Liver (tissue), 10 donors: ENCODE measurements at places on chromosomes 6 and 20. TPM values are rescaled to one million over a fixed set of nuclear protein-coding genes. Genes with fewer than 3 reads are reported as not detected.

DNA sequence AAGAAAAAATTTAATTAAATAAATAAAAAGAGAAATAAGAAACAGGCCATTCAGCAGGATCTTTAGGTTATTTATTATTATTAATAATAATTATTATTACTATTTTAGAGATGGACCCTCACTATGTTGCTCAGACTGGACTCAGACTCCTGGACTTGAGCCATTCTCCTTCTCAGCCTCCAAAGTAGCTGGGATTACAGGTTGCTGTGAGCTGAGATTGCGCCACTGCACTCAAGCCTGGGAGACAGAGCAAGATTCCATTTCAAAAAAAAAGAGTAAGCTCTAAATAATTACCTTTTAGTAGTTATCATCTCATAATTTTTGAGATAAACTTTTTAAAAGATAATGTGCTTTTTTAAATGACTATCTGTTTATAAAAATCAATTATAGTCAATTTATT, 1102.8 kb upstream of the GJE1 start:
- DNase-seq: no peak

- DNase-seq: peak; percentile 52
These were observed 53.5 kb downstream of the ZDHHC14 start for GRCh38 chr6:157434349-157435033.

DNA sequence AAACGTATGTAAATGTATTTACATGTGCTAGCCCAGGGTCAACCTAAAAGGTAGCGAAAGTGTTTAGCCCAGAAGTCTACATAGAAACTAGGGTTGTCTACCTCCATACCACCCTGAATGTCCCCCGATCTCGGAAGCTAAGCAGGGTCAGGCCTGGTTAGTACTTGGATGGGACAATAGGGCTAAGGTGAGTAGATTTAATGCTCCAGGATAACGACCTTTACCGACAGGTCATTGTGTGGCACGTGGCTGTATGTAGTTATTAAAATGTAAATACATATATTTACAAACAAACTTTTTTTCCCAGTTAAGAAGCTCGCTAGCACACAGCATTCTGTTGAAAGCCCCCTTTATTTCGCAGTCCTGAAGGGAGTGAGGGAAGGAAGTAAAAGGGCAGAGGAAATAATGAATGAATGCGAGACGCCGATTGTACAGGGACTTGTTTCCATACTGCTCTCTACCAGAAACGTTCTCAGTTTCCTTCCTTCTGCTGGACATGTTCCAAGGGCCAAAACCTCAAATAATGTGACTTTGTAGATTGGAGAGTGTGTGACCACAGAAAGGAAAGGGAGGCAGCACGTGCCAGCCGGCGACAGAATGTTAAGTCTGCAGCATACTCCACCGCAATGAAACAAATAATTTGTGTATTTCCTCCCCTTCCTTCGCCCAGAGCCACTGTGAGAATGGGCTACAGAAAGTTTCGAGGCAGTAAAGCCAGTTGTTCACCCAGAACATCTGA, 612 bp downstream of the ADAT2 start:
- peak; percentile 57 for DNase-seq

- DNase-seq: no peak
These were observed 909 bp downstream of the DNAAF9 start for GRCh38 chr20:3406481-3407039.

- DNase-seq: no peak
These were observed 14.4 kb downstream of the PTPRA start for GRCh38 chr20:2887715-2888114.

DNA sequence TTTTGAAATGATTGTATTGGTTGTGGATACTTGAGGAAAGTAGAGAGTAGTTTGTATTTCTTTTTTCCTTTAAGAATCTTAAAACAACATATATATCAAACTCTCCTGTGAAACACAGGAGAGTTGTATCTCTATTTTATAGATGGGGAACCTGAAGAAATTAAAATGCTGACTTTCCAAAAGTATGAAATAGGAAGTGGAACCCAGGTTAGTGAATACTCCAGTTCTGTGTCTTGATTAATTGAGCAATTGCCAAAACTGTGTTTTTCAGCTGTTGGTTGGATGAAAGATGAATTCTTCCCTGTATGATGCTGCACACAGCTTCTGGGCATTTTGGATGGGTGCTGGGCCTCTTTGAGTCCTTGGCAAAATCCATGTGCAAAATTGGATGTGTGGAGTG, 86.3 kb downstream of the ARID1B start:
- DNase-seq: no peak

DNA sequence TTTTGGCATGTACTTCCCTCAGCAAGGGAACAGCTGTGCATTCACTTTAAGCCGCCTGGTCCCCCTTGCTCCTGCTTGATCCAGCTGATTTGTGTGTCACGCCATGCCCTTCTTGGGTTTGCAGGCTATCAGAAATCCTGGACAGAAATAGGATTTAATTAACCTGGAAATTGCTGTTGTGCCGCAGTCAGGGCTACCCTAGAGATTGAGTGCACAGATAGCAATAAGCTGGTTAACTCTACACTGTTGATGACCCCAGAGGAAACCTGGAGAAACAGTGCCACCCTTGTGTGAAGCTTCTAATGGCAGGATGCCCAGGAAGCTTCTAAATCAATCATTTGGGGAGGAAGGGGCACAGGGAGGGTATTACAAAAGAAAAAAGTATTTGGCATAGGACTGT, 199.0 kb downstream of the JARID2 start:
- no peak for DNase-seq

FAM83C gene
- not detected for total RNA-seq

DNMT3B gene
- 2.8 TPM for total RNA-seq

MUCL3 gene
- under 0.01 TPM for total RNA-seq

LAMA4 gene
- 6.0 TPM for total RNA-seq

ABHD16B gene
- total RNA-seq: not detected
